ENCODE measurements at places on chromosomes 5 and 9.

- no peak for DNase-seq
These were observed 234.5 kb upstream of the TRPM3 start for GRCh38 chr9:71355884-71356283.

- no peak for DNase-seq
These were observed at the start of gene SLC45A2 for GRCh38 chr5:33984671-33985124. SLC45A2 (minus strand) TSS chr5:33984693; CDS start chr5:33984583, 110 bp downstream.

DNA sequence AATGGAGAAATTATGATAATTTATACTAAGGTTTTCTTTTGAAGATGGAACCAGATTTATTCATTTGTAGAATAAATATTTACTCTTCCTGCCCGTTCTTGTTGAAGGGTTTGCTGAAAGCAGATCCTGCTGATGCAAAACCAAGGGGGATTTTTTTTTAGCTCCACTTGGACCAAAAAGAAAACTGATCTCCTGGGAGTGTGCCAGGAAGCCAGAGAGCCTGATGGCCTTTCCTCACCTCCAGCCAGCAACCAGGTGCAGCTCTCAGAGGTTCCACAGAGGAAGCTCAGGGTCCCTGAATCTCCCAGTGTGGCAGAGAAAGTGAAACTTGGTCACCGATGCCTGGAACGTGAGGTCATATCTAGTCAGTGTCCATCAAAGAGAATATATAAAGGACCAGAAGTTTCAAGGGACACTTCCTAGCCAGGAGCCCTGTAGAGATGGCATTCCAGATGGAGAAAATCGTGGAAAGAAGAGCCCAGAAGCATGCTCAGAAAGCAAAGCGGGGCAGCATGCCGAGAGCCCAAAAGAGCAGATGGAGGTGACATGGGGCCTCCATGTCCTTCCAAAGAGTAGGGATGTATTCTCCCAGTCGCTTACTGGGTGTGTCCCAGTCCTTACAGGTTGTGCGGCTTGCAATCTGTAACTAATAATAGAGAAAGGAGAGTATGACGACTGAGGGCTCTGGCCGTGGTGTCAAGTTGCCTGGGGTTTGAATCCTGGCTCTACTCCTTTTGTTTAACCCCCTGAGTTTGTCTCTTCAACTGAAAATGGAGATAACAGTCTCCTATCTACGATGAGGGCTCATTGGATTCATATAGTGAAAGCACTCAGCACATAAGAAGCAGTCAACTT, 12.2 kb downstream of the AFAP1L1 start:
- no peak for DNase-seq

DNA sequence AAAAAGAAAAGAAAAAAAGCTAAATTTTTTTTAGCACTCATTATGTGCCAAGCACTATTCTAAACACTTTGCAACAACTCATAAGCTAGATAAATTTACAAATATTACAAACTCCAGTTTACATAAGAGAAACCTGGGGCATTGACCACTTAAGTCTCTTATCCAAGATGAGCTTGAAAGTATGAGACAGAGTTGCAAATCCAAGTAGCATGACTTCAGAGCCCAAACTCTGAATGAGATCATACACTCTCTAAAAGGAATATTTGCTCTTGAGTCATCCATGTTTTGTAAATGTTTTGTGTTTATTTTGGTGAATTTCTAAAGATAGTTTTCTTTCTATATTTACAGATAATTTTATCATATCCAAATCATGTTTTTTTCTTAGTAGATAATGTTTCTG, 4.0 kb upstream of the SHOC1 start:
- DNase-seq, result no peak

DNA sequence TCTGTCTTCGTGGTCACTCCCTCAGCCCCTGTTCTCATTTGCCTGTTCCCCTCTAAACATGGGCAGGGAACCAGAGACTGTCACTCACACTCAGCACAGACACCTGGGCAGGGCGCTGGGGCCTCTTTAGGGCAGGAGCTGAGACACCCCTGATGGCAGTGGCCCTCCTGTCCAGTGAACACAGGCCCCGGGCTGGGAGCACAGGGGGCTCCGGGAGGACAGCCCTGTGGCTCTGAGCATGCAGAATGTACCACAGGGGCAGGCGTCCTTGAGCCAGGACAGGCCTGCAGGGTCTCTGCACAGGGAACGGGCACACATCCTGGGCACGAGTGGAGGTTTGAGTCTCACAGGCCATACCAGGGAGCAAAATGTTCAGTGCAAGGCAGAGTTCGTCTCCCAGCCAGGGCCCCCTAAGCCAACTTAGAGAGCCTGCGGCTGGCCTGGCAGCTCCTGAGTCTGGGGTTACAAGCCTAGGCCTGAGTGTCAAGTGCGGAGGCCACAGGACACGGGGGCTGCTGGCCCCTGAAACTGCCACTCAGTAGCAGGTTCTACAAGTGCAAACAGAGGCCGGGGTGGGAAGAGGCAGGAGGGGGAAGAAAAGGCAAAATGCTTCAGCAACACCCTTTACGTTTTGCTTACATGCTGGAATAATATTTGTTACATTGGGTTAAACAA, 55.9 kb upstream of the NKD2 start:
- no peak for DNase-seq

DNA sequence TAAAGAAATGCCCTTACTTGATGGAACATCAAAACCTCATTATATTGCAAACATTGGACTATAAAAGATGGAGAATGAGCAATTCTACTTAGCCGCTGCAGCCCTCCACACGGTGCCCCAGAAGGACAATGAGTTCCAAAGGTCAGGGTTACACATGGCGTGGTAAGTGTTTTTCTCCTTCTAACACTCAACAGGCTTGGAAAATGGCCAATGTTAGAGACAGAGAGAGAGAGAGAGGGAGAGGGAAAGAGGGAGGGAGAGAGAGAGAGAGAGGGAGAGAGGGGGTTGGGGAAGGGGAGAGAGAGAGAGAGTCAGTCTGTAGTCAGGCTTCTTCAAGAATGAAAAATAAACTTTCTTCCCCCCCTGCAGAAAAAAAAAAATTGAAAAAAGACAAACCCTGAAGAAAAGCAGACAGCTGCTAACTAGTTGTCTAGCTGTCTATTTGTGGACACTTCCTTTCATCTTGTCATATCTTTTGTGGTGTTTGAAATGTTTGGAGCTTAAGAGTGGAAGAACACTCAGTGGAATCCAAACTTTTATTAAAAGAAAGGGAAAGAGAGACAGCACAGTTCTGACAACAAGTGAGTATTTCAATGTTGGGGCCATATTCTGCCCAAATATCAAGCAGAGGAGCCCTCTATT, 324.8 kb downstream of the TMEM38B start:
- DNase-seq, result no peak

DNA sequence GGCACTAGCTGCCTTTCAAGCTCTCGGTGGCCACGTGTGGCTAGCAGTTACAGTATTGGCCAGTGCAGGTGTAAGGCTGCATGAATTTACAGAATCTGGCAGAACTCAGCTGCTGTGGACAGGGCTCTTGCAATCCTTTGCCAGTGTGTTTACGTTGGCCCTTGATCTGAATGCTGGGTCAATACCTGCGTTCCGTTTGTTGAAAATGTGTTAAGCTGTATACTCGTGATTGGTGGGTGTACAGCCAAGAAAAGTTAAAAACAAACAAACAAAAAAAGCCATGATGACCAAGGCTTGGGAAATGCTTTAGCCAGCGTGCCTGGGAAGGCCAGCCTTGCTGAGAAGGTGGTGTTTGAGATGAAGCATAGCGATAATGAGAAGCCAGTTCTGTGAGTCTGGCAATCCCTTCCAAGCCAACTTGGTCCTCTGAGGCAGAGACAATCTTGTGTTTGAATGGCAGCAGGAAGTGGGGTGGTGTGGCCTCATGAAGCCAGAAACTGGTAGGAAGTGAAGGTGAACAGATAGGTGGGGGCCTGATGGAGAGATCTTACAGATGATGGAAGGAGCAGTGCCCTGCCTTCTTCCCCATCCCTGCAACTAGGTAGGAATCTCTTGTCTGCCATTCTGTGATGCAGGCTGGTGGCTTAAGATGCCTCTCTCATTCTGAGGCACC, 820 bp upstream of the CFAP90 start:
- no peak for DNase-seq

DNA sequence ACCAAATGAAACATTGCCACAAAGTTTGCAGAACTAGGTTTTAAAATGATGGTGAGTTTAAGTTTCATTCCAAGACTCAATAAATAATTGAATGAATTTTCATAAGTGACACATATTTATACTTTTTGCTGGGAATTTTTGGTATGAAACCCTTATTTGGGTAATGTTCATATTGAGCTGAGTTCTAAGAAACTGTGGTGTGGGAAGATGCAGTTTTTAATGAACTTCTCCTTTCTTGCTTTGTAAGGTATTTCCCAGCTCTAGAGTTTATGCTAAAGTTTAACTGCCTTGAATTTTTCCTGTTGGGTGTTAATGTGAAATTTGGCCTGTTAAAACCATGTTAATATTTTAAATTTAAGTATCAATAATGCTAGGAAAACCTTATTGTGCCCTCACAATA, 15.1 kb downstream of the RABGAP1 start:
- no peak for DNase-seq

GRCh38 chr5:164139423-164139822, 634.0 kb downstream of the MAT2B start:
- DNase-seq, result no peak

GRCh38 chr5:60810438-60811085, 33.5 kb downstream of the ELOVL7 start:
- DNase-seq, result no peak

GRCh38 chr9:127522727-127523126, 71.4 kb downstream of the LRSAM1 start:
- DNase-seq, result no peak

DNA sequence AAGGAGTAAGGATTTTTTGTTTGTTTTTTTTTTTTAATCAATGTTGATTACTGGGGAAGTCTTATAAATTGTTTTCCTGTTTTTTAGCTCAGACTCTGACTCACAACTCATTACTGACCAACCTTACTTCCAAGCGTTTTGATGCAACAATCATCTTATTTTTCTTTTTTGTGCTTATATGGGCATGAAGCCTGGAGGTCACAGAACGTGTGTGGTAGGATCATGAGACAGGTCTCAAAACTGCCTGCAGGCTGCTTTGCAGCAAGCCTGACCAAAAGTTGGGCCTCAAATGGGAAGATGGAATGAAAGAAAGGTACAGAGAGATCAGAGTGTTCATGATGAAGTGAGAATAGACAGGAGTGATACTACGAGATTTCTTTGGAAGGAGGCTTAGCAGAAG, 38.5 kb downstream of the SNCAIP start:
- no peak for DNase-seq

- no peak for DNase-seq
These were observed 66.2 kb downstream of the TRIO start for GRCh38 chr5:14209222-14209822.

- DNase-seq, result no peak
These were observed 116.5 kb upstream of the CACNA1B start for GRCh38 chr9:137761032-137761431.

- no peak for DNase-seq
These were observed 164.9 kb downstream of the SEMA6A start for GRCh38 chr5:116409591-116410296.

DNA sequence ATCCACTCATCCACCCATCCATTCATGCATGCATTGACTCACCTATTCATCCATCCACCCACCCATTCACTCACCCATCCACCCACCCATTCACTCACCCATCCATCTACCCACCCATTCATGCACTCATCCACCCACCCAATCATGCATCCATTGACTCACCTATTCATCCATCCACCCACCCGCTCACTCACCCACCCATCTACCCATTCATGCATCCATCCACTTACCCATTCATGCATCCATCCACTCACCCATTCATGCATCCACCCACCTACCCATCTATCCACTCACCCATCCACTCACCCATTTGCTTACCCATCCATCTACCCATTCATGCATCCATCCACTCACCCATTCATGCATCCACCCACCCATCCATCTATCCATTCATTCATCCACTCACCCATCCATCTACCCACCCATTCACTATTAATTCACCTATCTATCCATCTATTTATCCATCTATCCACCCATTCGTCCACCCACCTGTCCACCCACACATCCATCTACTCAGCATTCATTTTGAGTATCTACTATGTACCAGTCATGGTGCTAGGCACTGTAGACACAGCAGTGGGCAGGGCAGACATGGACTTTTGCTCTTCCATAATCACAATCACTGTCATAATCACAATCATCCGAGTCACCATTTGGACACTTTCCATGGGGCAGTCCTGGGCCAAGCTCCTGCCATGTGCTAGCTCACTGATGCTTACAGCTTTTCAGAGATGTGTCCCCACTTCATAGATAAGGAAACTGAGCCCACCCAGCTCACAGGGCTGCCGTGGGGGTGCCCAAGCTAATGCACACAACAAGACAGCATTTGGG, 34.4 kb downstream of the HMCN2 start:
- DNase-seq, result no peak

DNA sequence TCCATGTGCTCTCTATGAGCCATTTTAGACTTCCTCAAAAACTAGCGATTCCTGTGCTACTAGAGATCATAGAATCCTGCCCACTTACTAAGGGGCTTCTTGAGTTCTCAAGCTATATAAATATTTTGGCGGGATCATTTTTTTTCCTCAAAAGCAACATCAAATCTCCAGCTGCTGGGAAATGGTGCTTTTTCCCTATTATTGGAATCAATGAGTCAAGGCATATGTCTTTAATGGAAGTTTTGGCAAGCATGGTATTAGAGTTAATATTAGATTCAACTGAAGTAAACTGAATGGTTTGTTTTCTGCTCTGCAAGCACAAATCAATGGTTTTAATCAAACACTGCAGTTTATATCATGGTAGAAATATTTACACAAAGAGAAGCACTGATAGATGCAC, 369.9 kb upstream of the PTGER4 start:
- DNase-seq, result no peak

- DNase-seq, result no peak
These were observed 18.6 kb downstream of the B4GALT1 start for GRCh38 chr9:33148367-33149014.

DNA sequence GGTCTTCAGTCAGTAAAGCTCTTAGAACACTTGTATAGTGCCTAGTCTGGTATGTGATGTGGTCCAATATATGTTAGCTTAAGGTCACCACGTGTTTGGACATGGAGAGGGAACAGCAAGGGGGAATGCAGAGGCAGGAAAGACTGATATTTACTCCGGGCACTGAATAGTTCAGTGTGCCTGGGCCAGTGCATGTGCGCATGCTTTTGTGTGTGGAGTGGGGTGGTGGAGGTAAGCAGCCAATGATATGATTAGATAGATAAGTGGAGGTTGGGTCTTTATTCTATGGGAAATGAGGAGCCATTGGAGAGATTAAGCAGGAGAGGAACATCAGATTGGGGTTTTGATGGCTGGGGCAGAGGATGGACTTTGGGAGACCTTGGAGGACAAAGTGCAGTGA, 14.0 kb downstream of the OR13J1 start:
- no peak for DNase-seq

GRCh38 chr5:171978519-171978918, 27.9 kb downstream of the FBXW11 start:
- DNase-seq, result no peak

- no peak for DNase-seq
These were observed 220.0 kb downstream of the PBX3 start for GRCh38 chr9:125966959-125967711.

Data from activated naive CD4-positive, alpha-beta T cell (primary cell).